ENCODE measurements at places on chromosomes 13 and 19. TPM values are rescaled to one million over a fixed set of nuclear protein-coding genes. Genes with fewer than 3 reads are reported as not detected.

The TNFSF13B gene
- 2.8 TPM for total RNA-seq

The CGB3 gene
- not detected for total RNA-seq

The ANGPTL4 gene
- 9.0 TPM for total RNA-seq

The CYP4F12 gene
- total RNA-seq: not detected

The DCLK1 gene
- 0.20 TPM for total RNA-seq

The BEST2 gene
- total RNA-seq: 0.10 TPM

The ENOX1 gene
- 2.6 TPM for total RNA-seq

The C1QTNF9 gene
- not detected for total RNA-seq

The SBK2 gene
- total RNA-seq: not detected

The FCGBP gene
- under 0.01 TPM for total RNA-seq

Measured in RPMI7951 (cell line).